ENCODE measurements at places on chromosomes 7 and 10. TPM values are rescaled to one million over a fixed set of nuclear protein-coding genes. Genes with fewer than 3 reads are reported as not detected.

DNA sequence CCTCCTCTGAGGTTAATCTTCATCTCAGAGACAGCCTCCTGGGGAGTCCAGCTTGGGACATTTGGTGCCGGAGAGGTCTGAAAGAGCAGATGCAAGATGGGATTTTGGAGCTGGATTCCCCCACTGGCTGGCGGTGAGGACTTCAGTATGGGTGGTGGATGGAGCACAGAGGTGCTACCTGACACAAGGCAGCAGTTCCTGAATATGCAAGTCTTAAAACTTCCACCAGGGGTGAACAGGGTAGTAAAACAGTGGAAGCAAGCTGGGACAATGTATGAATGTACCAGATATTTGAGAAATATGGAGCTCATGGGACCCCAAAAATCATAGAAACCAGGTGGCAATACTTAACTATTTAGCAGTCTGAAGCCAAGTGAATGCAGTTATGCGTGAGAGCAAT is 4.8 kb upstream of the TAF3 start:
- DNase-seq: no peak

SFRP4 gene
- total RNA-seq: 0.26 TPM

GPR15LG gene
- 0.53 TPM for total RNA-seq

DNA sequence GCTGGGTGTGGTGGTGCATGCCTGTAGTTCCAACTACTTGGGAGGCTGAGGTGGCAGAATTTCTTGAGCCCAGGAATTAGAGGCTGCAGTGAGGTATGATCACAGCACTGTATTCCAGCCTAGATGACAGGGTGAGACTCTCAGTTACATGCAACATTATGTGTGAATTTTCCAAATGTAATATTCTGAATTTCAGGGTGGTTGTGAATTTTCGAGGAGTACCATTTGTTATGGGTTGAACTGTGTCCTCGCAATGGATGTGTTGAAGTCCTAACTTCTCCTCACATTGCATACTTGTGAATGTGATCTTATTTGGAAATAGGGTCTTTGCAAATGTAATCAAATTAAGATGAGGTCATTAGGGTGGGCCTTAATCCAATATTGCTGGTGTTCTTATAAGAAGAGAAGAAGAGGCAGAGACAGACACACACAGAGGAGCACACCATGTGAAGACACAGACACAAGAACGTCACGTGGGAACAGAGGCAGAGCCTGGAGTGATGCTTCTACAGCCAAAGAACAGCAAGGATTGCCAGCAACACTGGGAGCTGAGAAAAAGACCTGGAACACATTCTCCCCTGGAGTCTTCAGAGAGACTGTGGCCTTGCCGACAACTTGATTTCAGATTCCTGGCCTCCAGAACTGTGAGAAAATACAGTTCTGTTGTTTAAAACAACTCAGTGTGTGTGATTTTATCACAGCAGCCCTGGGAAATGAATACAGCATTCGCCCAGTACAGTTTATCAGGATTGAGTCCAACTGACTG is 91.9 kb downstream of the ZNF783 start:
- no peak for DNase-seq

DNA sequence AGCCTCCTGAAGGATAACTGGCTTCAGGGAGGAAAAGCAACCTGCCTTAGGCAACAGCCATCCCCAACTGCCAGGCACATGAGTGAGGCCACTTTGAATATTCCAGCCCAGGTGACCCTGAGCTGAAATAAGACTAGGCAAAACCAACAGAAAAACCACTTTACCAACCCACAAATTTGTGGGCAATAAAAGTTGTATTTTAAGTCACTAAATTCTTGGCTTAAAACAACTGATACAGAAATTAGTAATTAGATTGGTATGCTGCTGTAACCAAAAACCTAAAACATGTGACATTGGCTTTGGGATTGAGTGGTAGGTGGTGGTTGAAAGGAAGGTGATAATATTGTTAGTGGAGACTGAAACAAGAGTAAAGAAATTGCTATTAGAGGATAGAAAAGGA is 39.9 kb downstream of the ABCB4 start:
- peak; percentile 35 for DNase-seq

ARHGEF5 gene
- 14.3 TPM for total RNA-seq

LEP gene
- total RNA-seq: under 0.01 TPM

- DNase-seq: no peak
These were observed 76.0 kb upstream of the RET start for GRCh38 chr10:43000651-43001426.

DNA sequence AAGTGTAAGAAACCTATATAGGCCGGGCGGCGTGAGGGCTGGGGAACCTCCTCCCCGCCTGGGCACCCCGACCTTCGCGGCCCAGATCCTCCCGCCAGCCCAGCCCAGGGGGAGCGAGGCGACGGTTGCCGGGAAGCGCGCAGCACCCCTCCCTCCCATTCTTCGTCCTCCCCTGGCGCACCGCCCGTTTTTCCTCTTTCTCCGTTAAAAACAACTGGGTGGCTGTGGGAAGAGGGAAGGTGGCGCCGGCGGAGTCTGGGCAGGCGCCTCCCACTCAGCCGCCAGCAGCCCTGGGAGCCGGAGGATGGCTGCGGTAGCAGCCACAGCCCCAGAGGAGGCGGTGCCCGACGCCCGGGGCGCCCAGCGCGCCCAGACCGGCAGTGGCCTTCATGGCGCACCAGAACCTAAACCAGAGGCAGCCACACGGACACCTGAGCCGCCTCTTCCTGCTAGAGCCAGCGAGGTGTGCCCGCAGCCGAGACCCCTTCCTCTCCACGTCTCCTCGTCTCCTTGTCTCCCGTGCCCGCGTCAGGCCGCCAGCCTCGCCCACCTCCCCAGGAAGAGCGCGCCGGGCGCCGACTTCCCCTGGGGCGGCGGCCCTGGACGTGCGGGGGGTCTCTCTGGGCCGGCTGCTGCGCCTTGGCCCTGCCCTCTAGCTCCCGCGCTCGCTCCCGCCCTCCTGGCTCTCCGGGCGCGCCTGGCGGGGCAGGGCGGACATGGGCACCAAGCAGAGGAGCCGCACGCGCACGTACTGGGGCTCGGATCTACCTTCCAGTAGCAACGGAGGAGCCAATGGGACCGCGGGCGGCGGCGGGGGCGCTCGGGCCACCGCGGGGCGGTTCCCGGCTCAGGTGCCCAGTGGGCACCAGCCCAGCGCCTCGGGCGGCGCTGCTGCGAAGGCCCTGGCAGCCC is 32.8 kb upstream of the SFTPD start:
- peak; percentile 53 for DNase-seq

DNA sequence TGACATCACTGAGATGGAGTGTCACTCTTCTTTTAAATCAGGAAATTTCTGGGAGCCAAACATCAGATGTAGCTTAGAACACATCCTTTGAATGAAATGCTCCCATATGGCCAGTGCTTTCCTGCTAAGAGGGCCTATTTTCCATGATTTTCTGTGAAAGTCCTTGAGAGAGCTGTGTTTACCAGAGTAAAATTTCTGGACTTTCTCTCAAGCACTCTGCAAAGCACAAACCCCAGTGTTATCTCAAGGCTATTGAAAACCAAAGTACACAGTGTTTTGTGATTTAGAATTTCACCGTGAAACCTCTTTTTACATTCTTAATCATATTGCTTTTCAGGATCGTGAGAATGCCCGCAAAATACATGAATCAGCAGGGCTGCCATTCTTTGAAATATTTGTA is 54.0 kb downstream of the PAPSS2 start:
- no peak for DNase-seq

DNA sequence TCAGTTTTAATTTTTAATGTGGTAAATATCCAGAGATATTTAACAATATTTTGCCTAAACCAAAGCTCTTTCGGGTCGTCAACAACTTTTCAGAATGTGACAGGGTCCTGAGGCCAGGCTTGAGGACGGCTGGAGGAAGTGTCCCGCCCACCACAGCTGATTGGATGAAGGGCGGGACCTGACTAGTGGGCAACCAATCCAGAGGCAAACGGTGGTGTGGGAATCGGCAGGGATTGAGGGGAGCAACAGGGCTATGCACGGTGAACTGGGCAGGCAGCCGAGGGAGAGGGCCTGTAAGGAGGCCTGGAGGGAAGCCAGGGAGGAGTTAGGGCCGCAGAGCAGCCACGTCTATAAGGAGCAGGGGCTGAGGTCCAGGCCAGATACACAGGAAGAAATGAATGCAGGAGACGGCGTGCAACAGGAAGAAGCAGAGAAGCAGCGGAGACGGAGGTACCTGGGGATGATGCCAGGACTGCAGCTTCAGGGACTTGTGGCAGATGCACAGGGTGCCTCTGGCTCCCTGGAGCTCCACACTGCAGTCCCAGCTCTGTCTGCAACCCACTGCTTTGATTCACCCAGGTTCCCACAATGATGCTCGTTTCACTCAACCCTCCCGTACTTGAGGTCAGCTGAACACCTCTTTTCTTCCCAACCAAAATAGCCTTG is 46.1 kb upstream of the ZMIZ1 start:
- DNase-seq: no peak

DNA sequence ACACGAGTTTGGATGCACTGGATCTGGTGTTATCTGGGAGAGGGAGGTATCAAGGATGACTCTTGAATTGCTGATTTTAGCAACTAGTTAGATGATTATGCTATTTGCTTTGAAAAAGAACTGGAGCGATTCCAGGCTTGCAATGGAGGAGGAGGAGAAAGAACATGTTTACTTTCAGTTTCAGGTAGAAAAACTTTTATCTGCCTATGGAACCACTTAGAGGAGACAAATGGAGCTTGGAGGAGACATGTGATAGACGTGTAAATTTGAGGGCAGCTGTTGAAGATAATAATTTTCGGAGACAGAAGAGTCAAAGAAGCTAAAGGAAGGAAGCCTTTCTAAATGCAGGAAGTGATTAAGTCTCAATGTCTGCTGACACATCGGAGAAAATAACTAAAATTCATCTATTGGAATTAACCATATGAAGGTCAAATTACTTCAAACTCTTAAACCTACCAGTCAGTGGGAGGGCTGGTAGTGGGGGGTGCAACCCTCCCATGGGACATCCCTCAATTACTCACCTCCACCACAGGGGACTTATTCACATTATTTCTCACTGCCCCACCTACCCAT is 56.4 kb upstream of the GNAI1 start:
- peak; percentile 62 for DNase-seq

EVX1 gene
- not detected for total RNA-seq

GRCh38 chr10:52436664-52437063 is 122.6 kb downstream of the DKK1 start:
- no peak for DNase-seq

- no peak for DNase-seq
These were observed 2.3 kb downstream of the LRRTM3 start for GRCh38 chr10:66927971-66928770.

DNA sequence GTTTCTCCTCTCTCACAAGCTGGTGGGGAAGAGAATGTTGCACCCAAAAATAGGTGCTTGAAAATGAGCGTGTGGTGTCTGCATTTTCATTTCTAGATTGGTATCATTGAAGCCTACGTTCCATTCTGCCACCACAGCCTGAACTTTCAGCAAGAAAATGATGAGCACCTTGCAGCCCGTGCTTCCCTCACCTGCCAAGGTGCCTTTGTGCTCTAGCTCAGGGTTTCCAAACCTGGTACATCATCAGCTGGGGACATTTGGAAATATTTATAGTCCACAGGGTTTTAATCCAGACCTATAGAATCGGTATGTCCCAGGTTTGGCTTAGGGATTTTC is 701.2 kb downstream of the AUTS2 start:
- no peak for DNase-seq

GRCh38 chr10:73459683-73460314 is 26.4 kb upstream of the MSS51 start:
- no peak for DNase-seq

- no peak for DNase-seq
These were observed 74.5 kb upstream of the SP4 start for GRCh38 chr7:21353388-21353780.

CCDC172 gene
- not detected for total RNA-seq

LIPF gene
- not detected for total RNA-seq

SMIM30 gene
- total RNA-seq: 55.4 TPM

HTR5A gene
- not detected for total RNA-seq

DNA sequence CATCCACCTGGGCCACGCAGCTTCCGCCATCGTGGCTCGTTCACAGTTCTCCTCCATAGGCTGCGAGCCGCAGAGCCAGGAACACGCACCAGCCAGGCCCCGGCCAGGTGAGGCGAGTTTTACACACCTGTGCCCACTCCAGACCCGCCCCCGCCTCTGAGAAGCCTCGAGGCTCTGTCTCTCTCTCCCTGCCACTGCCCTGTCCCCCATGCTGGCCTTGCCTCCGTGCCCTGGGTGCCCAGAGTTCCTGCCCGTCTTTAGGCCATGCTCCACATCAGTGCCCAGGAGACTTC is 142.2 kb downstream of the SLIT1 start:
- no peak for DNase-seq

GRCh38 chr10:92573798-92574547 is at the start of gene IDE:
Gene IDE, minus strand, starts transcription at chr10:92574093. Its CDS starts 74 bp downstream, at chr10:92574019.
- DNase-seq: peak; percentile 65

ATOH7 gene
- total RNA-seq: under 0.01 TPM

SMO gene
- total RNA-seq: 5.0 TPM
